ENCODE measurements at places on chromosomes 11 and 22.

DNA sequence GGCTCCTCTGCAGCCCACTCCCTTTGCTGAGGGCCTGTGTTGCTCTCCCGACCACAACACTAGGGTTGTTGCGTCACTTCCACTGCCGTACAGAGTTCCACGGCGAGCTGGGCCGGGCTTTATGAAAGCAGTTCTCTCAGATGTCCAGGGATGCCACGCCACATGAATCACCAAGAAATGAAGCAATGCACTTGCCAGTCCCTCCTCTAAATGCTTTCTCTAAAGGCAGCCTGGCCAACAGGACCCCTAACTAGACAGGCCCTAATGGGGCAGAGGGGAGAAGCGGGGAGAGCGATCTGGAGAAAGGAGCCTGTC, 188.7 kb downstream of the CTTN start:
- DNase-seq = no peak

GRCh38 chr11:74009675-74010305, 905 bp upstream of the UCP3 start:
- DNase-seq = no peak

GRCh38 chr11:119864836-119865235, 135.8 kb upstream of the NECTIN1 start:
- DNase-seq = peak; percentile 10

- DNase-seq = no peak
Observed at GRCh38 chr11:2951231-2952110, 22.3 kb upstream of the PHLDA2 start.

GRCh38 chr11:64396079-64396591, 37.2 kb downstream of the RPS6KA4 start:
- DNase-seq = peak; percentile 87

GRCh38 chr22:21628386-21629254, 1.2 kb downstream of the YDJC start:
- peak; percentile 51 for DNase-seq

- DNase-seq = no peak
Observed at GRCh38 chr22:27718186-27719035, 83.1 kb downstream of the MN1 start.

All from NCI-H82 (cell line).